ENCODE measurements at places on chromosomes 16 and 17.

GRCh38 chr17:76588182-76588581 lies 2.5 kb upstream of the ST6GALNAC2 start:
- no peak for DNase-seq

- no peak for DNase-seq
Observed at GRCh38 chr16:11916524-11917285, 949 bp upstream of the GSPT1 start.

DNA sequence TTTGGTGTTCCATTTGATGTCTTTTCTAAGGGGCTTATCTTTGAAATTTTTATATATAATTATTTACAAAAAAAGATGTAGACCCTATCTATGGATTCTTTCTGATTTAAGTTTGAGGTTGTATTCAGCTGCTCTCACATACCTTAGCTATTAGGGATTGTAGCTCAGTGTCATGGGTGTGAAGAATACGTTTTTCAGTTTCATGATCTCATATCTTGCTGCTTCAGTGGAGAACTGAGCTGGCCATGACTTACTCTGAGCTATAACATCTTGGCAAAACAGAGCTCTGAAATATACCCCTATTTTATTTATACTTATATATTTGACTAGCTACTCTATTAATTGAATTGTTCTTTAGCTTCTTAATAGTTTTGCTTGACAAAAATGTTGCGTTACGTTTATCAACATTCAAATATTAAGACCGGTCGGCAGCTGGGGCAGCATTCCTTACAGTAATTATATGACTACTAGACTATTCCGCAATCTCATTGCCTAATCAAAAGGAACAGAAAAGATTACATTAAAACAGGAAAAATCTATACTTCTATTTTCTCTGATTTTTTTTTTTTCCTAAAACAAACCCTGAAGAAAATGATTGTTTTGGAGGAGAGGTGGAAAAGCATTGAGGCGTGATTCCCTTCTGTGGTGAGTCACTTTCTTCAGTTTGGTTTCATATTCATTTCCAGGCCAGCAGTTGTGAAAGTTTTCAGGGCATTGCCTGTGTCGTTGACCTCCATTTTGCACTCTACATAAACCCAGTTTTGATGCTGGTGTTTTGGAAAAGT lies 24.1 kb upstream of the KRT24 start:
- no peak for DNase-seq

DNA sequence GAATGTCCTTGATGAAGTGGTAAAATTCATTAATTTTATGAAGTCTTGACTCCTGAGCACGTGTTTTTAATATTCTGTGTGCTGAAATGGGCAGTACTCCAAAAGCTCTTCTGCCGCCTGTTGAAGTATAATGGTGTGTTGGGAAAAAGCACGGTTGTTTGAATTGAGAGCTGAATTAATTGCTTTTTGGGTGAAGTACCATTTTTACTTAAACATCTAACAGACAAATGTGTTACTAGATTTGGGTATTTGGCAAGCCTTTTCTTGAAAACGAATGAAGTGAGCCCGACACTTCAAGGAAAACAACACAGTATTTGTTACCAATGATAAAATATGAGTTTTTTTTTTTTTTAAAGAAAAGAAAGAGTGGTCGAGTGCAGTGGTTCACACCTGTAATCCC lies 22.5 kb downstream of the WWP2 start:
- DNase-seq = no peak

GRCh38 chr17:1122533-1123392 lies 57.0 kb downstream of the ABR start:
- no peak for DNase-seq

- DNase-seq = no peak
Observed at GRCh38 chr16:31248344-31248743, 11.4 kb upstream of the ITGAM start.

Data from COR-L47 (cell line).